Fibroblast of upper back skin (primary cell): ENCODE measurements at places on chromosomes 12 and 14.

GRCh38 chr12:54759751-54760150 lies 94.6 kb upstream of the MUCL1 start:
- DNase-seq = no peak

- DNase-seq = no peak
These were observed 22.6 kb downstream of the ACADS start for GRCh38 chr12:120748242-120748641.

- DNase-seq = no peak
These were observed 105.2 kb downstream of the GARIN6 start for GRCh38 chr12:99752740-99753139.

- DNase-seq = peak; percentile 16
These were observed 411.6 kb downstream of the CCER1 start for GRCh38 chr12:90543374-90543773.

DNA sequence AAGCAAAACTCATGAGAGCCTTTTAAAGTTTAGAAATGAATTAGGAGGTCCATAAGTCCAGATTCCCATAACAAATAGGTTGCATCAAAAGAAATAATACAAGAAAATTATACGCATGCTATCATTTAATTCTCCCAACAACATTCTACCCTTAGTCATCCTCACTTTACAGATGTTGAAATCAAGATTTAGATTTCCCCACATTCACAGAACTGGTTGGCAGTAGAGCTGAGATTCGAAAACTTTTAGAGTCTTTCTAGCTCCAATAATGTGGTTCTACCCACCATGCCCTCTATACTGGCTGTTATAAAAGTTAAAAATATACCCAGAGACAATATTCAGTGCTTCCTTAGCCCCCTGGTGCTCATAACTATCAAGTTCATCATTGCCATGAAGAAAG lies 56.6 kb upstream of the METAP2 start:
- no peak for DNase-seq

GRCh38 chr12:12403264-12404248 lies 46.7 kb downstream of the BORCS5 start:
- DNase-seq = no peak
